ENCODE measurements at places on chromosomes 1 and 21. TPM values are rescaled to one million over a fixed set of nuclear protein-coding genes. Genes with fewer than 3 reads are reported as not detected.
A peak's percentile ranks its signal among the peaks of the same experiment; 100 is the strongest.

The NEGR1 gene
- total RNA-seq: 4.4 TPM

DNA sequence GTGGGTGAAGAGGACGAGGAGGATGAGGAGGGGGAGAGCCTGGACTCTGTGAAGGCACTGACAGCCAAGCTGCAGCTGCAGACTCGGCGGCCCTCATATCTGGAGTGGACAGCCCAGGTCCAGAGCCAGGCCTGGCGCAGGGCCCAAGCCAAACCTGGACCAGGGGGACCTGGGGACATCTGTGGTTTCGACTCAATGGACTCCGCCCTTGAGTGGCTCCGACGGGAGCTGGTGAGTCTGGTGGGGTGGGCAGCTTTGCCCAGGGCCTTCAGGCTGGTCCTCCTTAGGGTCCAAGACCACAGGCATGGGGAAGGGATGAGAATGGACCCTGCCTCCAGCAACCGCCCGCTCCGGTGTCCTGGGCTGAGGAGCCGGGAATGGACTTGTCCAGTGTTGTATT lies 430 bp downstream of the FAM167B start:
- no peak for DNase-seq

- DNase-seq: peak; percentile 1
Observed at GRCh38 chr1:91124989-91125417, 103.2 kb upstream of the ZNF644 start.

DNA sequence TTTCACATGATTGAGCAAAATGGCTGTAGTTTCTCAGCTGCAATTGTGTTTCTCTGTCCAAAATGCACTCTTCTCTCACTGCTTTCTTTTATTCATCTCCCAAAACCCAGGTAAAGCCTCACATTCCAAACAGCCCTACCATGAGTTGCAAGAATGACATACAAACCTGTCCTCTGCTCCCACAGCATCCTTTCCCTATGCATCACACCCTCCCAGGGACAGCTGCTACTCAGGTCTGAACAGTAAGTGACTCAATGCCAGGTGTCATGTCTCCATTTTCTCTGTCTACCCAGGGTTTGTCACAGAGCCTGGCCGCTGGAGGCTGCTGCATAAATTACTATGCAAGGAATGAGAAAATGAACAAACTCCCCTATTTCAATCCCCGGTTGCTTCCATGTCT lies 118.5 kb downstream of the PLD5 start:
- no peak for DNase-seq

GRCh38 chr21:37373539-37373938 lies 7.0 kb downstream of the DYRK1A start:
- no peak for DNase-seq

Measured in esophagus squamous epithelium (tissue), 5 donors.